ENCODE measurements at places on chromosomes 5 and 9.

DNA sequence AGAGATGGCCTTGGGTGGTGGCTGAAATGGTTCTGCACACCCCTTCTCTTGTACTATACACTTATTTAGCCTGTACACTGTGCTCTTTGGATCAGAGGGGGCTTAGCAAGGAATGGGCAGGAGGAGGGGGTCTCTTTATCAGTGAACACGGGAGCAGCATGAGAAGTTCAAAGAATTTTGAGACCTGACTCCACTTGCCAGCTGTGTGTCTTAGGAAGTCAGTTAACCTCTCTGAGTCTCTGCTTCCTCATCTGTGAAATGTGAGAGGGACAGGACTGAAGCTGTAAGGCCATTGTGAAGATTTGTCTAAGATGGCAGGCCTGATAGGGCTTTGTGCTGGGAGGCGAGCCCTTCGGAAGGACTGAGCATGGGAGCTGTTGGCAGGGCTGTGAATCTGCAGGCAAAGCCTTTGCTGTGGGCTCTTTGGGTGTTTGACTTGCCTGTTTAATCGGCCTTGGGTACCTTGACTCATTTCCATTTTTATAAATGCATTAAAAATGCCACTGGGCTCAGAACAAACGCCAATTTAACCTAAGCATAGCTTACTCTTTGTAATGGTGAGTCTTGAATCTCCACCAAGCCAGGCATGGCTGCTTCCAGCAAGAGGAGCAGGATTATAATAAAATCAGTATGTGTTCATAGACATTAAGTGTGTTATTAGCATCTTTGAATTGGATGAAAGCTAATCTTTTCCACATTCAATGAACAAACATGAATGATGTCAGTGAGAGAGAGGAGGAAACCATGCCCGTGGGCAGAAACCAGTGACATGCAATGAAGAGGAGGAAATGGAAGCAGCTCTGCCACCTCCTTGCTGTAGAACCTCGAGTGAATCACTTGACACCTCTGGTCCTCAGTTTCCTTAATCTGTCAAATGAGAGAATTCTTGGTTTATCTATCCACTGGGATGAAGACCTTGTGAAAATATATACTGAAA is 89.4 kb downstream of the MACROH2A1 start:
- DNase-seq, result no peak

DNA sequence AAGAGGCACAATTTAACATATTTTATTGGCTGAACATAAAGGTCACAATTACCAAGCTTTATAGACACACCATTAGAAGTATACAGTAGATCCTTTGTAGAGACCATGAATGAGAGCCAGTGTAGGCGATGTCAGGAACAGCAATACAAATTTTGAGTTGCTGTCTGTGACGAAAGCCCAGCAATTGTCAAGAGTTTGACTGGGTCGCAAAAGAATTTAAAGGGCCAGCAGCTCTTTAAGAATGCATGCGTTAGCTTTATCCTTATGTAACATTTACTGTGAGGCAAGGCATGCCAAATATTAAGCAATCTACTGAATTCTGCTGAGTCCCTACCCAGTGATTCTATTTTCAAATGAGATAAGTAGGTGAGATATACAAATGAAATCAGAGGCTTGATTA is 236.9 kb downstream of the ARRDC3 start:
- no peak for DNase-seq

DNA sequence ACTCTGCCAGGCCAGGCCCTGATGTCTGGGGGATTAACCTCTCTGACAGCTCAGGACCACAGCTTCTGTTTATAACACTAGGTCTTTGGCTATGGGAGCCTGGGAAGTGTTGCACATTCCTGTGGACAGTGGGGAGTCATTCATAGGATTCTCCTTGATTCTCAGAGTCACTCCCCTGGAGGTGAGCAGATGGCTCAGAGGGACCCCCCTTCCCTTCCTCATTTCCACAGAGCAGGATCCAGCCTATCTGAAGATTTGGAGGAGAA is 60.2 kb downstream of the NRG2 start:
- DNase-seq, result no peak

DNA sequence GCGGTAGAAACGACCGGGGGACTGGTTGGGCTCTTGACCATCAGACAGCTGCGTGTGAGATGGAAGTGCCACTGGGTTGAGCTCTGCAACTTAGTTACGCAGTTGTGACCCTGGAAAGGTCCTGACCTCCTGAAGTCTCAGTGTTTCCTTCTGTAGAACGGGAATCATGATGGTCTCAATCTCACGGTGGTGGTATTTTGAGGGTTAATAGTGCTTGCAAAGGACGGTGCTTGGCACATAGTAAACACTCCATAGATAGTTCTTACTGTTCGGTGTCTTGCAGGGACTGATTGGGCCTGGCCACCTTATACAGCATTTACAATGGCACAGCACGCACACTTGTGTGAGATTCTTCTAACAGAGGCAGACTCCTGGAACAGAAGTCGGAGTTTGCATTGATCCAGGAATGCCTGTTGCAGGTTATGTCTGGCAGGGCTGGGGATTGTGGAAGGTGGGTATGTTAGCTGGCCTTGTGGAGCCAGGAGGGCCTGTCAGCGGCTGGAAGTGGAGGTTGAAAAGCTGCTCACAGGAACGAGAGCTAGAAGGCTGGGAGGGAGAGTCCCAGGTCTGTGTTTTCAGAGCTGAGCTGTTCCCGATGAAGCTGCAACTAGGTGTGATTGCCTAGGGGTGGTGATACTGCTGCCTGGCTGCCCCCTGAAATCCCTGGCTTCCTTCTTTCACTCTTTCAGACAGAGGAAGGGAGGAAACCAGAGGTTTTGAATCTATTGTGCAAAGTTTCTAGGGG is 962 bp upstream of the TXN start:
- no peak for DNase-seq

DNA sequence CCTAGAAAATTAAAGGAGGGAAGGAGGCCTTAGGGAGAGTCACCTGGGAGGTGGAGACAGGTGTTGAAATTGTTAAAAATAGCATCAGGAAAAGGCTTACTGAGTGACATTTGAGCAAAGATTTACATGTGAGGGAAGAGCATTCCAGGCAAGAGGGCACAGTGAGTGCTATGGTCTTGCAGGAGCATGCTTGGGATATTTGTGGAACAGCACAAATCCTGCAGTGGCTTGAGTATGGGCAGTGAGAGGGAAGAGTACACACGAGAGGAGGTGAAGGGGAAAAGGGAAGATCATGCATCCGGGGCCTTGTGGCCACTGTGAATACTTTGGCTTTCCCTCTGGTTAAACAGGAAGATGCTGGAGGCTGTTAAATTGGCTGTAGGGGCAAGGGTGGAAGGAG is 36.6 kb downstream of the ACER2 start:
- no peak for DNase-seq

DNA sequence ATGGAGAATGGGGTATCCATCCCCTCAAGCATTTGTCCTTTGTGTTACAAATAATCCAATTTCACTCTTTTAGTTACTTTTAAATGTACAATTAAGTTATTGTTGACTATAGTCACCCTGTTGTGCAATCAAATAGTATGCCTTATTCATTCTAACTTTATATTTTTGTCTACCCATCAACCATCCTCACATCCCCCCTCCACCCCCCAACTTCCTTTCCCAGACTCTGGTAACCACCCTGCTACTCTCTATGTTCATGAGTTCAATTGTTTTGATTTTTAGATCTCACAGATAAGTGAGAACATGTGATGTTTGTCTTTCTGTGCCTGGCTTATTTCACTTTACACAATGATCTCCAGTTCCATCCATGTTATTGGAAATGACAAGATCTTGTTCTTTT is 15.4 kb upstream of the RANBP17 start:
- no peak for DNase-seq

DNA sequence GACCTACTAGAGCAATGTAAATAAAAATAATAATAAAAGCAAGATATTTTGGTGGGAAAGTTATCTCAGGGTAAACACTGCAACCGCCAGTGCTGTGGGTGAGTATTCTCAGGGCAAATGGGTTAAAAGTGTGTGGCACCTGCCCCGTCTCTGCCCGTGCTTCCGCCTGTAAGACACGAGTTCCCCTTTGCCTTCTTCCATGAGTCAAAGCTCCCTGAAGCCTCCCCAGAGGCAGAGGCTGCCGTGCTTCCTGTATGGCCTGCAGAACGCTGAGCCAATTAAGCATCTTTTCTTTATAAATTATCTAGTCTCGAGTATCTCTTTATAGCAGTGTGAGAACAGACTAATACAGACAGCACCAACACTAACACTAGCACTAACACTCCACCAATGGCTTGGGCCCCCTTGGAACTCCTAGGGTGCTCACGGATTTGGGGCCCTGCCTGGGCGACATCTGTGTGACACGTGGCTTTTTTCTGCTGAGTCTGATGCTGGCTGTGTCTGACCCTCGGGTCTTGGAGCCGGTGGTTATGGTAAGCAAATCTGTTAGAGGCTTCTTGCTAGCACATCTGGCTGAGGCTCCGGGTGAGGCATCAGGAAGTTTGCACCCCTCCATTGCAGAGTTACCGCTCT is 10.6 kb downstream of the PLEKHG4B start:
- no peak for DNase-seq

DNA sequence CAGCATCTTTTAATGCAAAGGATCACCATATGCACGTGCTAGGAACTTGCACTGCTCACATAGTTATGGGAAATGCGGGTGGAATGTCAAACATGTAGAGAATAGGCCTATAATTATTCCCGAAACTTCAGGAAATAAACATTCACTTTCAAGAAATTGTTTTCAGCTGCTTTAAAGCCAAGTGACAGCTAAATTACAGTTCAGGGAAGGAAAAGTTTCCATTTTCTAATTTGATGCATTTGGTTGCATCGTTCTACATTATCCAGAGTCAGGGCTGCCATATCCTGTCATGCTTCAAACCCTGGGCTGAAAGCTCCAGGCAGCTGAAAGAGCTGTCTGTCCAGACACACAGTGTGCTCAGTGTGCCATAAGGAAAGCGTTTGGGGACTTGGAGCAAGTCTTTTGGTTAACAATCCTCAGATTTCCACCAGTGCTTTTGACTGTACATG is 518.1 kb downstream of the CSNK1G3 start:
- DNase-seq, result no peak

- no peak for DNase-seq
Measured at GRCh38 chr5:98065261-98065909, 708.1 kb upstream of the RGMB start.

GRCh38 chr5:2260211-2261003 is 377.7 kb upstream of the IRX4 start:
- DNase-seq, result no peak

DNA sequence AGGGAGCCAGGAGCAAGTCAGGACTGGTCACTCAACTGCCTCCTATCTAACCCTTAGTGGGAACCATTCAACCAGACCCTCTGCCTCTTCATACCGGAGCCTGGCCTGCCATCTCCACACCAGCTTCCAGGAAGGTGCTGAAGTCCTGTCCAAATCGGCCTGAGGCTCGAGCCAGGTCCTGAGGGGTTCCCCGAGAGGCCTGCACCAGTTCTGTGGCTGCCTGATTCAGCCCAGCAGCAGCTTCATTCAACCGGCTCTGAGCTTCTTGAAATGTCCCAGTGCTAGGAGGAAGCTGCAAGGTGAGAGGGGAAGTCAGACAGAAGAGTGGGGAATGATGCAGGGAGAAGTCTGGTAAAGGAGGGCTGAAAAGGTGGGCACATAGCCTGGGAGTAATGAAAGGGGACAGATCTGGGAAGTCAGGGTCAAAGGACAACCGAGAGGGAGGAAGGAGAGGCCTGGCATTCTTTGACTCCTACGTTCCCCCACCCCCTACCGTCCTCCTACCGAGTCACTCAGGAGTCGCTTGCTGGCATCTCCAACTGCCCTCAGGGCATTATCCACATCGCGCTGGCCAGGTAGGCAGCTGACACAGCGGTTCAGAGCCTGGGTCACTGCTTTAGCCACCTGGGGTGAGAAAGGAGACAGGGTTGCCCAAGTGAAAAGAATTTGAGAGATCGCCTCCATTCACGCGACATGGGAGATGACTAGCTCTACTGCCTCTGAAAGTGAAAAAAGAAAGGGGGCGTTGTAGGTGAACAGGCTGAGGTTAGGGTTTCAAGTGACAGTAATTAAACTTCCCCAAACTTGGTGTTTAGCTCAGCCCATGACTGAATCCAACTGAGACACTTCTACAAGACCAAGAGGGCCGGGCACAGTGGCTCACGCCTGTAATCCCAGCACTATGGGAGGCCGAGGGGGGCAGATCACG is 20.2 kb downstream of the TLN1 start:
- DNase-seq, result no peak

DNA sequence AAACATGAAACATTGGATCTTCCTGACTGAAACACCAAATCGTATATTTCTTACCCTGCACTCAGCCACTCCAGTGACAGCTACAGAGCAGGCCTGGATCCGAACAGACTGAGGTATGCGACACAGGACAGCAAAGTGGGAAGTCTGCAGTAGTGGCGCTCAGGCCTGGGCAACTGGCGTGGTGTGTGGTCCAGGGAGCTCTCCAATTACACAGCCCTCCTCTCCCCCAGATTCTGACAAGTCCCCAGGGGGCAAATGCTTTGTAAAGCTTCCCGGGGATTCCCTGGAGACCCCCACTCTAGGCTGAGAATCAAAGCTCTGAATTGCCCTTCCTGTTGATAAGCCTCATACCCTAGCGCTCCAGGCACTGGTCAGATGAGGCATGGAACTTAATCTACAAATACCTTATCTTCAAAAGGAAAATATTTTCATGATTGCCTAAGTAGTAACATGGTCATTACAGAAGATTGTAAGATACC is 104.8 kb upstream of the ERCC6L2 start:
- DNase-seq, result no peak

DNA sequence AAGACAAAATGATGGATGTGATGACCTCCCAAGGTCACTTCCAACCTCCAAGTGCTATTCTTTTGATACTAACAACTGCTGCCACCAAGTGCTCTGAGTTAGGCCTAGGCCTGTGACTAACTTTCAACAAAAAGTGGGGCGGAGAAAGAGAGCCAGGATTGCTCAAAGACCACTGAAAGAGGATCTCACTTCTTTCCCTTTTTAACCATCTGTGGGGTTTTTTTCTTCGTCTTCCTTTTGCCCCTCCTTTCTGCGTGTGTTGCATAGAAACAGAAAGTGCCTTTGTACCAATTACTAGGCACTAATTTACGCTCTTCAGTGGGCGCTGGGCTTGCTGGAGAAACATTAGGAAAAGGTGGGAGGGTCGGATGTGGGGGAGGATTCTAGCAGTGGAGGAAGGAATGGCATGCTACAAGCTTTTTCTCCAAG is 8.0 kb downstream of the KLF9 start:
- no peak for DNase-seq

Data from NCI-H1092 (cell line).